IMR-90 (cell line): ENCODE measurements at places on chromosomes 6 and 20. TPM values are rescaled to one million over a fixed set of nuclear protein-coding genes. Genes with fewer than 3 reads are reported as not detected.

DNA sequence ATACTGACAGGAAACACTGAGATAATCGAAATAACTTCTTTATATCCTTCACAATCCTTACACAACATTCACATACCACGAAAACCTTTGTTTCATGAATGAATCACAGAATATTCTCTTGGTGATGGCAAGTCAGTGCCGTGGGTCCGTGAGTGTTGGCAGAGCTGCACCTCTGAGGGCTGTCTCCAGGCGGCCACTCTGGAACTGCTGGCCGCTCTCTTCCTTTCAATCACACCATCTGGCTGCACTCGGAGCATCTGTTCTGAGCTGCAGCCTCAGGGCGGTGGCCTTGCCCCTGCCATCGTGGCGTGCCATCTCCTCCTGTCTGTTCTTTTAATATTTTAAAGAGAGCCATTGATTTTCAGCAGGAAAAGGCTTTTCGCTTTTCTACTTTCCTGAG lies 129.4 kb upstream of the AFDN start:
- no peaks in the 10 kb centered on the region for H3K27me3 ChIP-seq
- DNase-seq, result no peak
- no peaks in the 10 kb centered on the region for H3K4me1 ChIP-seq
- no peak overlapping the region for H3K4me3 ChIP-seq
- H3K27ac ChIP-seq, result no peak overlapping the region

- peak; percentile 44 for DNase-seq
- H3K4me3 ChIP-seq, result no peak overlapping the region
- H3K27ac ChIP-seq, result peak overlapping the region; percentile 46; the same call in 1 of the 2 replicates
- H3K36me3 ChIP-seq, result no peaks in the 10 kb centered on the region
- peaks cover 7% of the 10 kb centered on the region; the same call in 1 of the 2 replicates for H3K4me1 ChIP-seq
Observed at GRCh38 chr20:25039697-25040437, 18.1 kb downstream of the ACSS1 start.

DNA sequence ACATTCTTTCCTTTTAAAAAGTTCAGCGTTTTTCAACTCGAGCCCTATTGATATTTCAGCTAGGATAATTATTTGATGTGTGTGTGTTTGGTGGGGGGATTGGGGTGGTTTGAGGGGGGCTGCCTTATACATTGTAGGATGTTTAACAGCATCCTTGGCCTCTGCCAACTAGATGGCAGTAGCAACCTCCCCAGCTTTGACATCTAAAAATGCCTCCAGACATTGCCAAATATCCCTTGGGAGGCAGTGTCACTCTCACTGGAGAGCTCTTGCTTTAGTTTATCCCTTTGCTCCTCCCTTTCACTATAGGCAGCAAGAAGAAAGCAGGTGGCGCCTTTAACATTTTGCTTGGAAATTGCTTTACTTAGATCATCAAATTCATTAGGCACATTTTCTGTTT lies 14.6 kb upstream of the TP53TG5 start:
- no peak for DNase-seq
- H3K4me1 ChIP-seq, result no peaks in the 10 kb centered on the region
- H3K27ac ChIP-seq, result no peak overlapping the region

DNA sequence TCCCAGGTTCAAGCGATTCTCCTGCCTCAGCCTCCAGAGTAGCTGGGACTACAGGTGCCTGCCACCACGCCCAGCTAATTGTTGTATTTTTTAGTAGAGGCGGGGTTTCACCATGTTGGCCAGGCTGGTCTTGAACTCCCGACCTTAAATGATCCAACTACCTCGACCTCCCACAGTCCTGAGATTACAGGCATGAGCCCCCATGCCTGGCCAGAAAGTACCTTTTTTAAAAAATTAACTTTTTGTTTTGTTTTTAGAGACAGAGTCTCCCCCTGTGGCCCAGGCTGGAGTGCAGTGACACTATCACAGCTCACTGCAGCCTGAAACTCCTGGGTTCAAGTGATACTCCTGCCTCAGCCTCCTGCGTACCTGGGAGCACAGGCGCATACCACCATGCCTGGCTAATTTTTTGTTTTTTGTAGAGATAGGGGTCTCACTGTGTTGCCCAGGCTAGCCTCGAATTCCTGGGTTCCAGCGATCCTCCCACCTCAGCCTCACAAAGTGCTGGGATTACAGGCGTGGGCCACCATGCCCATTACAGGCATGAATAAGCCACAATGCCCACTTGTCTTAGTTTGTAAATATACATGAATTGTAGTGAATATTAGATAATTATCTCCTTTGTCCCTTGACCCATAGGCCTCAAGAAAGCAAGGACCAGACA lies 17.4 kb upstream of the EEF1A1 start:
- H3K36me3 ChIP-seq, result no peaks in the 10 kb centered on the region
- no peaks in the 10 kb centered on the region for H3K4me1 ChIP-seq
- no peak for DNase-seq
- no peak overlapping the region for H3K4me3 ChIP-seq
- no peak overlapping the region for H3K27ac ChIP-seq

DNA sequence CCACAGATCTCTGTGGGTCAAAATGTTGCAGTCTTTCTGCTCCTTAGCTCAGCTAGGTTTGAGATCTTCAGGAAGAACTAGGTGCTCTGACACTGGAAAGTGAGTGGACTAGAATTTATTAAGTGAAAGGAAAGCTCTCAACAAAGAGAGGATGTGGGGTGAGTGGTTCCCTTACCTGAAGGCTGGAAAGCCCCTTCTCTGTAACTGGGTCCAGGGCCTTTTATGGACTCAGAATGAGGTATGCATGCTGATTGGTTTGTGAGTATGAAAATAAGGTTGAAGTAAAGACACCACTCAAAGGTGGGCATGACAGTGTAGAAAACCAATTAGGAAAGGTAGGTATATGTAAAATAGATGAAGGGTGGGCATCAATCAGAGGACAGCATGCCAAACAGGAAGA lies 485.5 kb downstream of the CD109 start:
- H3K27ac ChIP-seq, result no peak overlapping the region
- H3K27me3 ChIP-seq, result no peaks in the 10 kb centered on the region
- no peaks in the 10 kb centered on the region for H3K4me1 ChIP-seq
- H3K4me3 ChIP-seq, result no peak overlapping the region
- no peaks in the 10 kb centered on the region for H3K36me3 ChIP-seq

GRCh38 chr6:91895599-91896285 lies 1308.9 kb upstream of the MAP3K7 start:
- no peaks in the 10 kb centered on the region for H3K36me3 ChIP-seq
- no peak overlapping the region for H3K4me3 ChIP-seq
- H3K27me3 ChIP-seq, result no peaks in the 10 kb centered on the region
- DNase-seq, result no peak

GRCh38 chr20:59836767-59837166 lies 96.7 kb downstream of the SYCP2 start:
- no peaks in the 10 kb centered on the region; the same call in 1 of the 2 replicates for H3K27me3 ChIP-seq
- H3K27ac ChIP-seq, result no peak overlapping the region
- H3K36me3 ChIP-seq, result no peaks in the 10 kb centered on the region
- no peak overlapping the region for H3K4me3 ChIP-seq
- DNase-seq, result no peak

- no peak for DNase-seq
- no peak overlapping the region for H3K4me3 ChIP-seq
- H3K4me1 ChIP-seq, result no peaks in the 10 kb centered on the region; the same call in 1 of the 2 replicates
- H3K27me3 ChIP-seq, result no peaks in the 10 kb centered on the region
- H3K27ac ChIP-seq, result no peak overlapping the region
- no peaks in the 10 kb centered on the region for H3K36me3 ChIP-seq
Observed at GRCh38 chr6:145547594-145548335, 187.6 kb downstream of the EPM2A start.

- no peak overlapping the region for H3K4me3 ChIP-seq
- no peaks in the 10 kb centered on the region for H3K27me3 ChIP-seq
- no peak overlapping the region for H3K27ac ChIP-seq
- no peak for DNase-seq
Observed at GRCh38 chr6:11912420-11912819, 99.7 kb upstream of the HIVEP1 start.

DNA sequence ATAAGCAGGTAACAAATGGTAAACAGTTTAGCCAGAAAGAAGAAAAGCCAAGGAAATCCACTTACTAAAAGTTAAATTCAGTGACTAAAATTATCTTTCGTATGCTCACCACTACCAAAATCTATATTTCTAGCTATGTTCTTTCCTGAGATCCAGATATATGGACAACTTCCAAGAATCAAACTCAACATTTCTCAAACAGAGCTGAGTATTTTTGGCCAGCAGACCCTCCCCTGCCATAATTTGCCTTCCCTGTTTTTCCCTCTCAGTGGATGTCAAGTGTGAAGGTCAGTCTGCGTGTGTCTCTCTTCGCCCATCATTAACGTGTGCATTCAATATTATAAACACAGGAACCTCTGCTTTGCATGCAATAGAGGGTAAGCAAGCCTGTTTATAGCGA lies 42.0 kb downstream of the PRKN start:
- H3K27ac ChIP-seq, result no peak overlapping the region
- no peaks in the 10 kb centered on the region for H3K36me3 ChIP-seq
- H3K4me3 ChIP-seq, result no peak overlapping the region
- H3K4me1 ChIP-seq, result no peaks in the 10 kb centered on the region

GRCh38 chr20:24580855-24581254 lies 111.4 kb downstream of the SYNDIG1 start:
- H3K4me1 ChIP-seq, result no peaks in the 10 kb centered on the region
- no peak overlapping the region for H3K4me3 ChIP-seq
- no peaks in the 10 kb centered on the region for H3K36me3 ChIP-seq
- no peak for DNase-seq
- no peak overlapping the region for H3K27ac ChIP-seq

DNA sequence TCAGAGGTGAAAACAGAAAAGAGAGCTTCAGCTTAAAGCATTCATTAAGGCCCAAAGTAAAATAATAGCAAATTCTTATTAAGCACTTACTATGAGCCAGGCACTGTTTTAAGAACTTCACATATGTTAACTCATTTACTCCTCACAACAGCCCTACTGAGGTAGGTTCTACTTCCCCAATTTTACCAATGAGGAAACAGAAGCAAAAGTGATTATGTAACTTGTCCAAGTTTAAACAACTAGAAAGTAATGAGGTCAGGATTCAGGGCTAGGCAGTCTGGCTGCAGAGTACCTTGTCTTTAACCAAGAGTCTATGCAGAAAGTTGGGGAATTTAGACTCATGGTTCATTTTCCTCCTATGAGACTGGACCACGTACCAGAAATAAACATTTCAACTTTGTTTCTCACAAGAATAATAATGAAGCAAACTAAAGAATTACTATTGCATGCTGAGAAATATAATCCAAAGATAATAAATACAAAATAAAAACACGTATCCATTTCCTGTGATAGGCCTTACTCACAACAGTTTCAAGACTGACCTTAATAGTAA lies 3.8 kb downstream of the COL21A1 start:
- H3K4me3 ChIP-seq, result no peak overlapping the region
- no peaks in the 10 kb centered on the region for H3K36me3 ChIP-seq
- H3K4me1 ChIP-seq, result no peaks in the 10 kb centered on the region
- H3K27me3 ChIP-seq, result peaks cover 17% of the 10 kb centered on the region

DNA sequence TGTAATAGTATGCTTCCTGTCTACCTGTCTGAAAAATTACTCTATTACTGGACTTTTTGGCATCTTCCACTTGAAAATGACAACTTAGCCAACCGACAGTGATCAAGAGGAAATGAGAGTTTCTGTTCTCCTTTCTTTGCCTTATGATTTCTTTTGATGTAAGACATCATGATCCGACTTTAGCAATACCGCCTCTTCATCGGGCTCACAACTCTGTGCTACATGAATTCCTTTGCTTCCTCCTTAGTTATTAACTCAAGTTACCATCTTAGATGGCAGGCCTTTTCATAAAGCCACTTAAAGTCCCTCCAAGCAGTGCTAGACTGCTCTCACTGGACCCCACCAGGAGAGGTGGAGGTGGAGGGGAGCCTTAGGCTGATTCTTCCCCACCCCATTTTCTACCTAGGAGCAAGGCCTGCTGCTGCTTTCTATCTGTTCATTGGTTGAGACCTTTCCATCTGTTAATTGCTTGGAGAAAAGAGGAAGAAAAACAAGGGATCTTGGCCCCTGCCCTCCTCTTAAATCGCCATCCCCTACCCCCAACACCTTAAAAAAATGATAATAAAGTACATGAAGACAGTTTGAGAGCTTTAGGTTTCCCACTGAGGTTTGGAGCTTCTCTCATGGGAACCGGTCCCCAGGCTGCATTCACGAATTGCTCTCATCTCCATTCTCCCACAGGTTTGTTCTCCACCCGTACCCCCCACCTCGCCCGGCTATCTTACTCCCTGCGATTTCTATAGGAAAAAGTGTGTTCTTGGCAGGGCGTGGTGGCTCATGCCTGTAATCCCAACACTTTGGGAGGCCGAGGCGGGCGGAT lies 21.6 kb upstream of the MCM3 start:
- no peak overlapping the region for H3K27ac ChIP-seq
- no peaks in the 10 kb centered on the region for H3K36me3 ChIP-seq
- H3K27me3 ChIP-seq, result no peaks in the 10 kb centered on the region
- no peak overlapping the region for H3K4me3 ChIP-seq

DNA sequence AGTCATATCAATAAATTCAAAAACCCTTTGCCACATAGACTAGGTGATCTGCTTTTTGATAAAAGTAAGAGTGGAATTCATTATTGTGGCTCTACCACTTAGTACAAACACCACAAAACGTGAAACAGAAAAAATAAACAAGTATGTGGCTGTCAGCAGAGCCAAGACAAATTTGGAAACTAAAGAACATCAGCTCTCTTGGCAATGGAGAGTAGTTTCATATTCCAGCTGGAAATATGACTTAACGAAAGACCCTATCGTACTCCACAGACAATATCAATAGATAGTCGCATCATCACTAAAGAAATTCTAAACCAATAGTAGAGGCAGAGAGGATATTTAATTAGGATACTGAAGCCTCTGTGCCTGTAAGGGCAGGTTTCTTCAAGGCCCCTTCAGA lies 20.8 kb downstream of the TBX18 start:
- H3K4me3 ChIP-seq, result no peak overlapping the region
- H3K4me1 ChIP-seq, result no peaks in the 10 kb centered on the region
- H3K27ac ChIP-seq, result no peak overlapping the region

The HSD17B8 gene
- 1.6 and 1.9 TPM in 2 replicates for total RNA-seq

The ESR1 gene
- not detected in 2 replicates for total RNA-seq

The MPIG6B gene
- total RNA-seq, result not detected in 2 replicates

The LZTS3 gene
- total RNA-seq, result 1.4 TPM in 2 replicates

The APOM gene
- 0.83 and 1.4 TPM in 2 replicates for total RNA-seq

The GSTA3 gene
- not detected in 2 replicates for total RNA-seq

The FLOT1 gene
- total RNA-seq, result 96.2 and 104 TPM in 2 replicates

The VSX1 gene
- total RNA-seq, result not detected in 2 replicates
